ENCODE measurements at places on chromosomes 3 and 15.
A peak's percentile ranks its signal among the peaks of the same experiment; 100 is the strongest.

- no peak for DNase-seq
Measured at GRCh38 chr3:4506559-4507023, 13.4 kb downstream of the ITPR1 start.

GRCh38 chr3:172106989-172107388, 67.6 kb downstream of the FNDC3B start:
- DNase-seq, result peak; percentile 69

GRCh38 chr15:63069616-63070090, 27.1 kb downstream of the TPM1 start:
- DNase-seq, result no peak

DNA sequence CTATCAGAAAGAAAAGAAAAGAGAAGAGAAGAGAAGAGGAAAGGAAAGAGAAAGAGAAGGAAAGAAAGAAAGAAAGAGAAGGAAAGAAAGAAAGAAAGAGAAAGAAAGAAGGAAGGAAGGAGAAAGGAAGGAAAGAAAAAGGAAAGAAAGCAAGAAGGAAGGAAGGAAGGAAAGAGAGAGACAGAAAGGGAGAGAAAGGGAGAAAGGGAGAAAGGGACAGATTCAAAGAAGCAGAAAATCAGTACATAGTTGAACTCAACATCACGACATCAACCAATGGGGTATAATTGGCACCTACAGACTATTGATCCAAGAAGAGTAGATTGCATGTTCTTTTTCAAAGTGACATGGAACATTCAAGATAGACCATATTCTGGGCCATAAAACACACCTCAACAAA, 45.2 kb downstream of the HOMER2 start:
- DNase-seq, result no peak

DNA sequence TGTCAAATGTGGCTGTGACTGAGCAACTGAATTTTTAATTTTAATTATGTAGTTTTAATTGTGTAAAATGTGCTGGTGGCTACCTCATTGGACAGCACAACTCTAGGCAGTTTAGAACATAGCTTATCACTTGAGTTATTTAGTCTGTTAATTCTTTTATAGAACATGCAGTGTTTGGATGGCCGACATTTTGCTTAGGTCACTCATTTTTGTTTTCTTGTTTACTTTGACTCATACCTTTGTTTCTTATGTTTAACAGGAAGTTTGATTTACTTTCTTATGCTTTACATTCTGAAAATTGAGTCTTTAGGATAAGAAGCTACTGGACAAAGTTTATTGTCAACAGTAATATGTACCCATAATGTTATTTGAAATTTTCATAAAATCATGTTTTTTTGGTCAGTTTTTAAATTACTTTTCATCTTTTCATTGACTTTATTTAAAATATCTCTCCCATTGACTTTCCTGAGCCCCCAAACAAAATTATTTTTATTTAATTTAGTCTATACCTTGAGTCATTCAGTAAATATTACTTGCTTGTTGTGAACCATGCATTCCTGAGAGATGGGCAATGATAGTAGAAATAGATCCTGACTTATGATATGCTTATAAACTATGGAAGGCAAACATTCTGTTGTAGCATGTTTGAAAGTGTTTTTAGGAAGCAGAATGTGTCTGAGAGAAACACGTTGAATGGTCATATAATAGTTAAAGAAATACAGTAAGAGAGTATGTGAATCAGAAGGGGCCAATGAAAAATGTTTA, 60.6 kb downstream of the TCF12 start:
- DNase-seq, result no peak
